GM12892 (cell line): ENCODE measurements at places on chromosomes 11 and 22.

- no peak for DNase-seq
Measured at GRCh38 chr11:96088914-96089313, 165.0 kb upstream of the MTMR2 start.

DNA sequence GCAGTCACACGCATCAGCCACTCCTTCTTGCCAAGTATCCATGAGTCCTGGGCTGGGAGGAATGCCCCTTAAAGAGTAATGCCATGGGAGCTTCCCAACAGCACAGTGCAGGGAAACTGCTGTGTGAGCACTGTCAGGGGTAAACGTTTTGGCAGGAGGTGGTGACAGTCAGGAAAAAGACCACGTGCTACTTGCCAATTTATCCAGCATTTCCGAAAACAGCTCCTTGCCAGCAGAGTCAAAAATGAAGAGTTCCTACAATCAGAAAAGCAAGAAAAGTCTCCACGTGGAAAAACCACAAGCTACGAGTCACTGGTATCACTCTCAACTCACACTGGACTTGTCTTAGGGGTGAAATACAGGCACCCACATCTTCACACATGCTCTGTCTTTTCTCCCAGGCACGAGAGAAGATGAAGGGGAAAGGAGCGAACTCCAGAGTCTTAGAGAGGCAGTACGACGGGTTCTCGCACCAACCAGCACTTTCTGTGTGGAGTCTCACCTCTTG is 9.9 kb downstream of the IFT27 start:
- DNase-seq: no peak

DNA sequence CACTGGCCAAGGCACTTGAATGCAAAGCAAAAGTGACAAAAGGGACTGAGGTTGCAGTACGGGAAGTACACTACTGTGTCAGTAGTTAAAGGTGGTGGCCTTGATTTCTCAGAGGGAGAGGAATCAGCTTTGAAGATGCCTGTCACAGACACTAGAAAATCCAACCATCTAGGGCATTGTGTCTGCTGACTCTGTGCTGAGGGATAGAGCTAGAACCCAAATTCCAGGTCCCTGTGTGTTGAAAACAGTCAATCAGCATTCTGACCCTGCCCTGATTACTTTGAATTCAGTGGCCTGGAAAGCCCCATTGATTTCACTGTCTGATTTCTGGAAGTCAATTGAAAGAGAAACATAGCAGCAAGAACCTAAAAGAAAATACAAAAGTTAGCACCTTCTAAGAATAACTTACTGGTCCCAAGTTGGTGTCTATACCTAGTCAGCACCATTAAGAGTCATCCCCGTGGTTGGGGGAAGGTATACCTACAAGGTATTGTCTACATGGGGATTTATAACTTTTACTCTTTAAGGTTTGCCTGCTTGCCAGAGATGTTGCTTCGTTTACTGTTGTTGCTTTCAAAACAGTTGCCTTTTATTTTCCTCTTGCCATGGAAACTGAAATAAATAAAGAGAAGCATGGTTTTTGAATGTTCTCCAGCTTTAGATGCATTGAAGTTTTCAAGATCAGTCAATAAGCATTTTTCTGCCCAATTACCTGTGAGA is 97.3 kb downstream of the PDHX start:
- no peak for DNase-seq

GRCh38 chr11:111312076-111312475 is 13.7 kb downstream of the POU2AF3 start:
- no peak for DNase-seq

GRCh38 chr11:96223083-96223482 is 119.9 kb downstream of the MAML2 start:
- no peak for DNase-seq

- DNase-seq: no peak
Measured at GRCh38 chr11:64854534-64855502, 10.4 kb upstream of the CDC42BPG start.

GRCh38 chr11:88404932-88405710 is 67.6 kb upstream of the CTSC start:
- DNase-seq: no peak

DNA sequence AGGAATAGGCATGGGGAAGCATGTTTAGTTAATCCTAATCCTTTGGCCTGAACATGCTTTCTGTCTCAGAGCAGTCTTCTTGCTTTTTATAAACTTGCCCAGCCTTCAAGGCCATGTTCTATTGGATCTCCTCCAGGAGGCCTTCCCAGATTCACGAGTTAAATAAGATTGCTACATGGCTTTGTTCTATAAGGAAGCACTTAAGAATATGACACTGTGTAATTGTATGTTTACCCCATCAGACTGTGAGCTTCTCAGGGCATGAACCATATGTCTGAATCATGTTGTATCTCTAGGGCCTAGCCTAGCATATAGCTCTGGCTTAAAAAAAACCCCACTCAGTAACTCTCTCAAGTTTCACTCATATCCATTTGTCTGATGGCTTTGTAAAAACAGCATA is 26.4 kb upstream of the UCP3 start:
- DNase-seq: no peak

DNA sequence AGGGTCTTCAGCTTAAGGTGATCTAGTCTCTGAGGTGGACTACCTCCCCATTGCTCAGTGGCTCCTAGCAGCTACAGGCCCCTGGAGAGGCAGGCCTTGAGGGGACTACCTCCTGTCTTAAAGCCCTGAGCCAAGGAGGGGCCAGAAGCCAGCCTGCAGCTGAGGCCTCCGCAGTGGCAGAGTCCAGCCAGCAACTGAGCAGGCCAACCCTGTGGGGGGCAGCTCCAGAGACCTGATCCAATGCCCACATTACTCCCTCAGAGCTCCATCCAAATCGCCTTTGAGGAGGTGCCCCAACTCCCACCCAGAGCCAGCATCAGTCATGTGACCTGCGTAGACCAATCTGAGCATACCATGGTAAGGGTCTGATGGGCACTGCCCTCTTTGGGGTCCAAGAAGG is 2.7 kb downstream of the C2CD2L start:
- no peak for DNase-seq

GRCh38 chr11:88555829-88556202 is 218.3 kb upstream of the CTSC start:
- DNase-seq: no peak
